Cerebellar cortex (tissue), 1 donor: ENCODE measurements at places on chromosomes 11 and 22.

GRCh38 chr11:133896642-133897330, 51.5 kb upstream of the SPATA19 start:
- DNase-seq = no peak

DNA sequence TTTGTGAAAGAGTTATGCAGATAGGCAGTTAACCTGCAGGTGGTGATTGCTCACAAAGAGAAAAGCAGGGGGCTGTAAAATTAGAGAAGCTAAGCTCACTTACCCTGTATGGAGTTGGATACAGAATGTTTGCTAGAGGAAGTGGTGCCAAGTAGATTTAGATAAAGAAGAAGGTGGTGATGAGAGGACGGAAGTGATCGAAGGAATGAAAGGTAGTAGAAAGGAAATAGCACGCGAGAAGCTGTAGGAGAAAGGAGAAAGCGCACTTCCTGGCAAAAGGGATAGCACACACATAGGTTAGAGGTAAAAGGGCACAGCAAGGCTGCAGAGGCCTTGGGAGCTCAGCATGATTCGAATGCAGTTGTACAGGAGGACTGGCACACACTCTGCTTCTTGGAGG, 87.3 kb upstream of the CTSC start:
- DNase-seq = no peak

DNA sequence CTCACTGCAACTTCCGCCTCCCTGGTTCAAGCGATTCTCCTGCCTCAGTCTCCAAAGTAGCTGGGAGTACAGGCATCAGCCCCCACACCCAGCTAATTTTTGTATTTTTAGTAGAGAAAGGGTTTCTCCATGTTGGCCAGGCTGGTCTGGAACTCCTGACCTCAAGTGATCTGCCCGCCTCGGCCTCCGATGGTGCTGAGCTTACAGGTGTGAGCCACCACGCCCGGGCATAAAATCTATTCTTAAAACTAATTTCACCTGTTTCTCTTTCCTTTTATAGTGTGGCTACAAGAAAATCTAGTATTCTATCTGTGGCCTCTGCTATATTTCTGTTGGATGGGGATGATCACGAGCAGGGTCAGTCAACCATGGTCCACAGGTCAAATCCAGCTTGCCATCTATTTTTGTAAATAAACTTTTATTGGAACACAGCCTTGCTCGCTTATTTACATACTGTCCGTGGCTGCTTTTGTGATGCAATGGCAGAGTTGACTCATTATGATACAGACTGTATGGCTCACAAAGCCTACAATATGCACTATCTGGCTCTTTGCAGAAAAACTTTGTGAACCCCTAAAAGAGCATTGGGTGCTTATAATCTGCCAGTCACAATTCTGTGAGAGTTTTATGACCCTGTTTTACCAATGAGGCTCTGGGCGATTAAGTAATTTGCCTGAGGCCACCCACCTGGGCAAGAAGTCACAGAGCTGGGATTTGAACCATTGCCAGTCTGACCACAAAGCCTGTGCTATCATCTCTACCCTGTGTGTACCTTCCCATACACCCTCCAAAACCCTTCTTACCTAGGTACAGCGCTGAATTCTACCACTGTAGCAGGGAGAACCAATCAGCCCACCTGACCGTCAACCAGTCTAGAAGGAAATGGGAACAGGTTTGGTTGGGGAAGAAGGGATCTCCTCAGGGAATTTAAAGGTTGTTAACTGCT, 28.3 kb downstream of the SLC1A2 start:
- no peak for DNase-seq

- no peak for DNase-seq
These were observed 1066.9 kb downstream of the BRD1 start for GRCh38 chr22:48760481-48761390.

- DNase-seq = no peak
These were observed 2.1 kb downstream of the RNH1 start for GRCh38 chr11:504994-505344.

DNA sequence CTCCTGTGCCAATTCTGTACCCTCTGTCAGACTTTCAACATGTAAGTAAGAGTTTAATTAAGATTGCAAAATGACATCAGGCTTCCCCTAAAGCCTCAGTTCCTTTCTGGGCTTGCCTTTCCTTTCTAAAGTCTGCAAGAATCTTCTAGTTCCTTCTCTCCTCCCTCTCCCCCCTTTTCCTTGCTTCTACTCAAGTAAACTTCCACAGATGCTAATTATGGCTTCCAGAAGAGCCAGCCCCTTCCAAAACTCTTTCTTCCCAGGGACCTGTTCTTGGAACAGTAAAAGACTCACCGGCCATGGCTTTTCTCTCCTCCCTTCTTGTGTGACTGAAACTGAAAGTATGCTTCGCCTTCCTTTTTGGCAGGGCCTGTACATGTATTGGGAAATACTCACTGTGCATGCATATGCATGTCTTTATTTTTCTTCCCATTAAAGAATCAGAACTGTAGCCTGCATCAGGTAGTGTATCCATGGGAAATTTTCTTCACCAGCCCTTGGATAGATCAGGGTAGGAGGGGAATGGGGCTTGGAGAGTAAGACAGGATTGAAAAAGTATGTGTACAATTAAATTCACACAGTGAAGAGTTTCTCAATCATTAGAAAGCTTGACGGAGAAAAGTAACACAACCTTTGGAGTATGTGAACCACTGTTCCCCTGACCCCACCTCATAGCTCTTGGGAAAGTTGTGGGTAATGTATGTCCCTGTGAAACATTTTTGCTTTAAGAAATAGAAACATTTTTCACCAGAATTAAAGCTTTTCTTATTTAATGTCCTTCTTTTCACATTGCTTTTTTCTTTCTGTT, at the start of gene CASP1:
TSS of gene CASP1 (minus strand) at position 332 of the 808 bp plus-strand sequence. CDS start at position 301, 31 bp downstream.
- no peak for DNase-seq

DNA sequence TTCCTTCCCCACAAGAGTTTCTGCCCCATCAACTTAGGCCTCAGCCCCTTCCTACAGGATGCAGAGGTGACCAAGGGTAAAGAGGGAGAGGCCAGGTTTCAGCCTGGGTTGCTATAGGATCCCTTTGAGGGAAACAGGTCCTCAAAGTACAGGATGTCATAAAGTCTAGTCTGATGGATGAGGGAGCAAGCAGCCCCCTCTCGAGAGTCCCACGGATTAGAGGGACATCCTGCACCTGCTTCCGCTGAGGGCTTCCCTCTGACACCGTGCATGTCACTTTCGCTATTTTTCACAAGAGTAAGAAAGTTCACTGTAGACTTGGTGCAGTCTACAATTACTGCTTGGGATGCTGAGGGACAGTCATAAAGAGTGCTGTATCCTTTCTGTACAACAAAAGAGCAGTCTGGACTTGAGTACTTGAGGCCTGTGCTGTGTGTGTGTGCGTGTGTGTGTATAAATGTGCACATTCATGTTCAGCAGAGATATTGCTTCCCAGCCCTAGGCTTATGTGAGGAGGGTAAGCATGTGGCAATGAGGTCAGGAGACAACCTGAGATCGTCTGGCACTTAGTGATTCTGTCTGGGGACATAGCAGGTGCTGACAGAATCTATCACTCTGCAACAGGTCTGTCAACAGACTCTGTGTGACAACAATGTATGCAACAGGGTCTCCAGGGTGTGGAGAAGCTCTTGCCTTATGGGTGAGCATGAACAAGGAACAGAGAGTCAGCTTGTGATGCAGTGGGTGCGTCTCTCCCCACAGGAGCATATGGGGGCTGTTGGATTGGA, 18.0 kb upstream of the CHST1 start:
- no peak for DNase-seq

DNA sequence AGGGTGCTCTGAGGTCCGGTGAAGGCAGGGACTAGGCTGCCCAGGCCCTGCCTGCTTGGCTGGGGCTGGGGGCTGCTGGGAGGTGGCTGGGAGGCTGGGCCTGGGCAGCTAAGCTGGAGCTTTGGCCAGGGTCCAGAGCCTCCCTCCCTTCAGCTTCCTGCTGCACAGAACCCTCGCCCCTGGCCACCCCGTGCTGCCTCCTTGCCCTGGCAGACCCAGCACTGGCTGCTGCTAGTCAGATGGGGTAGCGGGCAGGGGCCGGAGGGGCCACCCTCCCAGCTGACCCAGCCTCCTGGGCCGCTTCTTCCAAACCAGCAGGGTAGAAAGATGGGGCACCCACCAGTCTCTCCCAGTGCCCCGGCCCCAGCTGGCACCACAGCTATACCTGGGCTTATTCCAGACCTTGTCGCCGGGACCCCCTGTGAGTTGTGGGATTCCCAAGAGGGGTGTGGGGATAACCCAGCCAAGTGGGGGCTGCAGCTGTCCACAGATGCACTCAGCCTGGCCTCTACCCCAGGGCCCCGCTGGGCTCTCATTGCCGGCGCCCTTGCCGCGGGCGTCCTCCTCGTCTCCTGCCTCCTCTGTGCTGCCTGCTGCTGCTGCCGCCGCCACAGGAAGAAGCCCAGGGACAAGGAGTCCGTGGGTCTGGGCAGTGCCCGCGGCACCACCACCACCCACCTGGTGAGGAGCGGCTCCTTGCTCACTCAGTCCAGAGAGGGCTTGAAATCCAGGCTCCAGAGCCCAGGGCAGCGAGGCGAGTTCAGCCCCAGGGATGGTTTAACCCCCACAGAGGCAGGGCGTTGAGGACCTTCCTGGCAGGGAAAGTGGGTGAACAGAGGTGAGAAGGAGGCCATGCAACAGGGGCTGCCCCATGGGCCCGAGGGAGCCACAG, at the start of gene SYT8:
TSS of gene SYT8 (plus strand) at position 212 of the 892 bp plus-strand sequence. CDS start at position 328, 116 bp downstream.
- DNase-seq = no peak

- no peak for DNase-seq
These were observed 2.3 kb downstream of the CXCR5 start for GRCh38 chr11:118885831-118886565.

- DNase-seq = no peak
These were observed 20.1 kb downstream of the OVOL1 start for GRCh38 chr11:65806979-65807378.

DNA sequence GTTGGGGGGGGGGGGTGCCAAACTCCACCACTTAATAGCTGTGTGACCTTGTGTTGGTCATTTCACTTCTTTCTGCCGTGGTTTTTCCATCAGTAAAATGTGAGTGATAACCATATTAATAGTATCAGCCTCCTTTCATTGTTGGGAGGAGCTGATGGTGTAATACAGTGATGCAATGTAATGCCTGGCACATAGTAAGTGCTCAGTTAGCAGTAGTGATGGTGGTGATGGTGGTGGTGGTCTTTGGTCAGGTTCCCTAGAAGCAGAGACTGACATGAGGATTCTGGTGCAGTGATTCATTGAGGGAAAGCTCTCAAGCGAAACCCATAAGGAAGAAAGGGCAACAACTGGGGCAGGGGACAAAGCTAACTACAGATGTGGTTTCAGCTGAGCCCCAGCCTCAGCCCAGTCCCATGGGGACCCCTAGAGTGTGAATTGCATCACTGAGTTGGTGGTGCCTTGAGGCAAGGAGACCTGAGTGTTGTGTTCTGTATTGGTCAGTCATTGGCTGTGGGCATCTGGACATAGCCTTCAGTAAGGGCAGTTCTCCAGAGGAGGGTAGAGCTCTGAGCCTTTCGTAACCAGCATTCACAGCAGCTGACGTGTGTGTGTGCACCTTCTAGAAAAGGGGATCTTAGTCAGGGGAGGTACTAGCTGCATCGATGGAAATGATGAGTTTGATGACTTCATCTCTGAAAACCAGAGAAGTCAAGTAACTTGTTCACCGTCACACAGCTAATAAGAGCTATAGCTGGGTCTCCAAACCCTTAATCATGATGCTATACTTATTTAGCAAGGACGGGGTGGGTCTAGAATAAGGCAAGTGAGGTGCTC, 93.6 kb upstream of the CRYBB3 start:
- DNase-seq = no peak

- no peak for DNase-seq
These were observed 360.5 kb upstream of the API5 start for GRCh38 chr11:42951266-42951665.

DNA sequence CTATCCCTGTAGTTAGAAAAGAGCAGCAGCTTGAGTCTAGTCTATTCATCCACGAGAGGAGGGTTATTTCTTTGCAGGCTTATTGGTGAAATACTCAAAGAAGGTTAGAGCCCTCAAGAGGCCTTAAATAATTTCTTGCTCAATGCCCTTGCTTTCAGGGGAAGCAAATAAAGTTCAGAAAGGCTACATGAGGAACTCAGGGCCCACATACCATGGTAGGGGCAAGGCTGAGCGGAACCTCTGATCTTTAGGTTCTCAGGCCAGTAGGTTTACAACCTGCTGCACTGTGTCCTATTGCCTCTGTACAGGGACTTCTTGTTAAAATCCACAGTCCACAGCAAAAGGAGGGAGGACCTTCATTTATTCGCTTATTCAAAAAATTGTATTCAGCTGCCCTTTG, 101.7 kb downstream of the ADAMTS15 start:
- no peak for DNase-seq

GRCh38 chr11:130160498-130161155, 1.0 kb downstream of the ST14 start:
- DNase-seq = no peak

GRCh38 chr22:19271856-19272535, 19.5 kb downstream of the CLTCL1 start:
- DNase-seq = no peak

DNA sequence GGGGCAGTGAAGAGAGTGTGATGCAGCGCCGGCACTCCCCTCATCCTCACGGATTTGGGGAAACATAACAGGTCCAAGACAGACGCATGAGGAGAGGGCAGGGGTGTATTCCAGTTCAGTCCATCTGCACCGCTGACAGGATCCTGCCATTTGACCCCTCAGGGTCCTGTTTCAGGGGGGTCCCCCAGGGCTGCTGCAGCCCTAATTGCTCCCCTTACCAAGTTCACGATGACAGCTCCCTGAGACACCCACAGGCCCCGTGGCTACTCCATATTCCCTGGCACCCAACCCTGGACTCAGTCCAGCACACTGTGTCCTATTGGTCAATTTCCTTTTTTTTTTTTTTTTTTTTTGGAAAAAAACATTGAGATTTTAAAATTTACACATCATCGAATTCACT, 41.5 kb downstream of the SHANK2 start:
- no peak for DNase-seq

DNA sequence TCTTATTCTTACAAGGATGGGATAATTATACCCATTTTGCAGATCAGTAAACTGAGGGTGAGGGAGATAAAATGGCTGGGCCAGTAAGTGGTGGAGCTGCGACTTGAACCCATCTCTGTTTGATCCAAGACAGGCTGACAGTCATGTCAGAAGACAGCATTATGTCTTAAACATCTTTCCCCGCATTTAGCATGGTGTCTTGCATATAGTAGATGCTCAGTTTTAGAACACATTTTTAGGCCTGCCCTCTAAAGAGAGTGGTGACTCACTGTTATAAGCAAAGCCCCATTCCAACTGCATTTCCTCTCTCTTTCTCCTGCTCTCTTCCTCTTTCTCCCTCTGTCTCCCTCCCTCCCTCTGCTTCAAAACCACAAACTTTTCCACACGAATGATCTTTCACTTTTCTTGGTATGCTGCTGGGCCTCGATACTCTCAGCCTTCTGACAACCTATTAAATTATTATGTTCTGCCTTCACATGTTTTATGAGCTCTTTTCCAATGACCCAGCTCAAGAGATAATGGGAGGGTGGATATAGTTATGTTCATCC, 25.2 kb downstream of the CWC15 start:
- no peak for DNase-seq

GRCh38 chr22:30073743-30074142, 6.5 kb upstream of the HORMAD2 start:
- no peak for DNase-seq
